ENCODE measurements at places on chromosomes 7 and 10. TPM values are rescaled to one million over a fixed set of nuclear protein-coding genes. Genes with fewer than 3 reads are reported as not detected.

GRCh38 chr10:23094786-23095403 lies 484 bp upstream of the MSRB2 start:
- DNase-seq = no peak

DNA sequence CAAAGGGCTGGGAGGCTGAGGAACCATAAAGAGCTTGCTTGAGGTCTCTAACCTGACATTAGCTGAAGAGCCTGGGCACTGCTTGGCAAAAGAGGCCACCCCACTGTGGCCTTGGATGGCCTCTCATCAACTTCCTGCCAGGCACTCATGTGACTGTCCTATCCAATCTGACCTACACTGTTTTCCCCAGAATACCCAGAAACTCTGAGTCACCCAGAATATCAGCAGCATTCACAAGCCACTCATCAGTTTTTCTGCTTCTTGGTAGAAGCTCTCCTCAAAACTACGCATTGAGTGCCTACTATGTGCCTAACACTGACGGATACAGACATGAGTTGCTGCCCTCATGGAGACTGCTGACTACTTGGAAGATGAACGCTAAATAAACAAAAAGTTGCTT lies 4.1 kb upstream of the NT5C2 start:
- peak; percentile 80 for DNase-seq

- DNase-seq = no peak
Measured at GRCh38 chr7:43695365-43695764, 34.0 kb downstream of the COA1 start.

Gene PRKAG2
- total RNA-seq = 23.8 TPM

- no peak for DNase-seq
Measured at GRCh38 chr7:75578081-75578480, 86.0 kb downstream of the SPDYE5 start.

Gene CDHR3
- 26.9 TPM for total RNA-seq

- peak; percentile 19 for DNase-seq
Measured at GRCh38 chr10:131846240-131847101, 54.3 kb upstream of the PPP2R2D start.

DNA sequence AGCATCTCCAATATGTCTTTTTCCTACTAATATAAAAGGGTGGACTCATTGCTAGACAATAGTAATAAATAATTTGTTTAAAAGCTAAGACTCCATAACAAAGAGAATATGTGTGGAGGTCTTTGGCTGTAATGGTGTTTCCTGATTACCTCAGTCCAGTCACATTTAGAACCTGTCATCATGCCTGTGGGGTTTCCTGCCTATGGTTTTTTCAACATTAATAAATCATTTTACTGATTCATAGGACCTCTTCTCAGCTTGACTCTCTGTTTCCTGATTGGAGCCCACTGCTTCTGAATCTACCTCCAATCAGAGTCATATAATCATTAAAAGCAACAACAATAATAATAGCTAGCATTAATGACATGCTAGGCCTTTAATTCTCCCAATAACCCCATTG lies 52.4 kb upstream of the GNAI1 start:
- no peak for DNase-seq

- DNase-seq = no peak
Measured at GRCh38 chr7:31056775-31057346, 4.8 kb downstream of the ADCYAP1R1 start.

Measured in upper lobe of left lung (tissue), 6 donors.